Frontal cortex (tissue), 4 donors: ENCODE measurements at places on chromosomes 7 and 10.
A peak's percentile ranks its signal among the peaks of the same experiment; 100 is the strongest.

GRCh38 chr7:157846271-157846670 lies 509.5 kb downstream of the DNAJB6 start:
- no peak for DNase-seq

DNA sequence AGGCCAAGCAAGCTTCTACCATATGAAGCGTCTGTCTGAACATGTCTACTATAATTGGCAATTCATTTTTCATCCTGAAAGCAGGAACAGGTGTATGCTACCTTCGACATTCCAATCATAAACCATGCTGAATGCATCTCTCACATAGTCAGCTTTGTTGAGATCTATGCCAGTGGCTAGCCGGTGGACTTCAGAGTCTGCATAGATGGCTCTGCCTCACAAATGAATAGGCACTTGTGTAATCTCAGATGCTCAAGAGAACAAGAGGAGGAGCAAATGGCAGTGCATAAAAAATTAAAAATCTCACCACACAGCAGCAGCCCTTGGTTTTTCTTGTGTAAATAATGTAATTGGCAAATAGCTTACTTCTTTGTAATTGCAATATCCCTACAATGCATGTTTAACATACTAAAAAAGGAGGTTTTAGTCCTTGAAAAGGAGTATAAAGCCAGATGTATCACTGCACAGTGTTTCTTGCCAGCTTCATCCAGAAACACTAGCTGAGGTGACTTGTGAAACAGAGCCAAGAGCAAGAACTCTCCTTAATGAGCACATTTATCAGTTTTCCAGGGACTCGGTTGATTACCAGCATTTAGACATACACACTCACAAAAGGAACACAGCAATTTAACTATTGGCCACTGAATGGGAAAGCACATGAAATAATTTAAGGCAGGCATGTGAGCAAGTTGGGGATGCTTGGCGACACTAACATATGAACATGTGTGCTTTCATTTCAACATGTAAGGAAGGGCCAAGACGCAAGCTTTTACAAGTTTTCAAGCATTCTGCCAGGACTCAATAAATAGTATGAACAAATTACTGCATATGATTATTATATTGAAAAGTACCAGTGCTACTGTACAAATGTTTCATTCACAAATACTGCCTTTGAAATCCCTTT lies 249.9 kb upstream of the PLXNA4 start:
- DNase-seq, result peak; percentile 13

- DNase-seq, result no peak
These were observed 19.0 kb upstream of the CFAP46 start for GRCh38 chr10:132961420-132961786.

DNA sequence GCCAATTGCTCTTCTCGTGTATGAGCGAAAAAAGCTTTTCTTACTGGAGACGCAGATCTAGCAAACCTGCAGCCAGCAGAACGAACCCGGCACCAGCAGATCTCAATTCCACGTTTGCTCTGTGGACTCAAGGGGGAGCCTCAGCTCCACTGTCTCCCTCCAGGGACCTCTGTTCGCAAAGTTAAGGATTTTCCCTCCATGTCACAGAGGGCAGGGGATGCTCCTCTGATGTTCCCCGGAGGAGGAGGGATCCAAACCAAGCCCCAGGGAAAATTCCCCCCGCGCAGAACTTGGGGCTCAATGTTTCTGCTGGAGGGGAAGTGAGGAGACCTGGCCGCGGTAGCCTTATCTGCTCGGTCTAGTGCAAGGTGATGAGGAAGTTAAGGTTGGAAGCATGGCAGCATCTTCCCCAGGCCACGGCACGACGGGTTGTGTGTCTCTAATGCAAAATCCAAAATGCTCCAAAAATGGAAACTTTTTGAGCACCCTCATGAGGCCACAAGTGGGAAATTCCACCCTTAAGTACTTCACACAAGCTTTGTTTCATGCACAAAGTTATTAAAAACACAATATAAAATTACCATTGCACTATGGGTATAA lies 9.0 kb downstream of the IQCE start:
- peak; percentile 61 for DNase-seq

DNA sequence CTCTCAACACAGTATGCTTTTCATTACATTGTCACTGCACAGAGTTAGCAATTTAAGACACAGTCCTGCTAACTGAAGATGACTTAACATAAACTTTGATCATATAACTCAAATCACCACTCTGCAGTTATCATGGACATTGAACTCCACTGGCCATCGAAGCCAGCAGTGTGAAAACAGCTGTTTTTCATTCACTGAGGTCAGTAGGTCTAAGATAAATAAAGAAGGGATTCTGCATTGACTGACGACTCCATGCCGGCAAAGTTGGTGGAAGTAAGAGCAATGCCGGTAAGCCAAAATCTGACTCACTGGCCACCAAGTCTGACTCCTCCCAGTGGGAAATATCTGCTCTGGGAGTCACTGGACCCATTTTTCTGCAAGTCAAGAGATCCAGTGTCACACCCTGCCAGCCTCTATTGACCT lies 449.9 kb upstream of the ANKRD30A start:
- DNase-seq, result no peak

DNA sequence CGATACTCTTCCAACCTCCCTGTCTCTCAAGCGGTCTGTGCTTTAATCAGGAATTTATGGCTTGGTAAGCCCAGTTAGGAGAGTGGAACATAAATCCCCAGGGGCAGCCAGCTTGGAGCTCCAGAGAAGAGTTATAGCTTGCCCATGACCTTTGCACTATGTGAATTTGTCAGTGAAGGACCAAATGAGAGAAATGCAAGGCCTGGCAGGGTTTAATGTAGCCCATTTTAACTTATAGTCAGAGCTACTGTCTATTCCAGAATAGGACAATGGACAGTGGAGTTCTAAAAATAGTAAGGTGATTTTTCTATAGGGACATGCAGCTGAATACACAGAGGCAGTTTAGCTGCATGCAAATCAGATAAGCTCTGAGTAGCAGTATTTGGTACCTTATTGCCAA lies 142.6 kb upstream of the CAV2 start:
- DNase-seq, result no peak

GRCh38 chr10:30774261-30774660 lies 144.7 kb upstream of the LYZL2 start:
- DNase-seq, result no peak

- peak; percentile 44 for DNase-seq
These were observed 45.5 kb downstream of the VOPP1 start for GRCh38 chr7:55526770-55527169.

GRCh38 chr7:35725280-35725680 lies 30.3 kb upstream of the HERPUD2 start:
- no peak for DNase-seq

DNA sequence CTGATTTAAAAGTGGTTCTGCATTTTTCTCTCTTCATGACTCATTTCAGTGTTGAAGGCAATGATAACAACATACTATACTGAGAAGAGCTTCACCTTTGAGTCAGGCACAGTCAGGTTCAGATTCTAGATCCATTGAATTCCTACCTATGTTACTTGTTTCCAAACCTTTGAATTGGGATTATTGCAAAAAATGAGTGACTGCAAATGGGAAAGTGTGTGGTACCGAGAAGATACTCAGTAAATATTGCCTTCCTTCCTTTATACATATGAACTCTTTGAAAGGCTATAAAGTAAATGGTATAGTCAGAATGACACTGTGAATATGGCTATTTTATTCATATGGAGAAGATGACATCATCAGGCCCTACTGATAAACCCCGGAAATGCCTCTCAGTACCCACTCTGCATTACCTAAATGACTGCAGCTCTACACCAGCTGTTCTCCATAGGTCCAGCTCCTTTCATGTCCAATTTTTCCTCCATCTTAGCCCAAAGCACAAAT lies 66.7 kb upstream of the FGL2 start:
- DNase-seq, result no peak

DNA sequence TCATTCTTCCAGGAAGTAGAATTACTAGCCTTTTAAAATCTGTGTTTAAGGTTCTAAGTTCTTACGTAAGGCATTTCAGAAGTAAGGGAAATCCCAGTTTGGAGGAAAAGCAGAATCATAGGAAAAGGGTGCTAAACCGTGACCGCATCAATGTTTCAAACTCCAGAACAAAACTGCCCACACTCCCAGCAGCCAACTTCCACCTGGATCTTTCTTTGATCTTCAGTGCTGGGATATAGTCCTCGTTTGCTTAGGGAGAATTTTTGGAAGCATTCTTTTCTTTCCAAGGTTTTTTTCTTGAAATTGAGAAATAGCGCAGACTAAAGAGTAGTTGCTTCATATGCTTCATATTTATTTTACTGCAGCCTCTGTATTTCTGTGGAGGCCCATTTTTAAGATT lies 8.9 kb downstream of the PROSER2 start:
- no peak for DNase-seq

DNA sequence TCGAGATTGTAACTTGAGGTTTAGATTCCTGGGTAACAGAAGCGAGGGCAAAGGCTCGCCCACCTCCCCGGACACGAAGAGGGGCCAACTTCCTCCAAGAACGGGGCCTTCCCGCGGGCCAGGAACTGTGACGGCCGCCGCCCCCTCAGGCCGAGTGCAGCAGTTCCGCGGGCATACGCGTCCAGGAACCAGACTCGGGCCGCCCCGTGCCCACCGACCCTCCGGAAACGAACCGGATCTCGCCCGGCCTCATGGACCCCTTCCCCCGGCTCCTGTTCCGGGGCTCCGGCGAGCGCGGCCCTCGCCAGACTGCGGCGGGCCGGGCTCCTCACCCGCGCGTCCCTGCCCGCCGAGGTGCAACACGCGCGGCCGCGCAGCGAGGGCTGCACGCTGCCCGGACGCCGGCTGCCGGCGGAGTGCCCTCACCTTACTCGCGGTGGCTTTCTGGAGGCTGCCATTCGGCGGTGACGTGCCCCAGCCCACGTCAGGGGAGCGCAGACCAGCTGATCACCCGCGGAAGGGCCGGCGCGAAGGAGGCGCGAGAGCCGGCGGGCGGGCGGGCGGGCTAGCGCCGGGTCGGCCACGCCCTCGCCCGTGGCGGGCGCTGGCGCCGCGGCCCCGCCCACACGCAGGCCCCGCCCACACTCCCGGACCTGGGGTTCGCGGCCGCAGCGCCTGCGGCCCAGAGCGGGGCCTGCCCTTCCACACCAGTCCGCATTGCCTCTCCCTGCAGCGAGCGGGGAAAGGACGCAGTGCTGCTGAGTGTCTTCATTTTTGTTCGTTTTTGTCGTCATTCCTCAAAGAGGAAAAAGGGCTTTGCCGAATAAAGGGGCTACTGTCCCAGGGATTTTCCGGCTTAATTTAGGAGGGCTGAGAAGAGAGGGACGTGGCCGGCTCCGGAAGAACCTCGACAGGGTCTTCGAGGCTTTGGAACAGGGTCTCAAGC lies at the start of gene XPNPEP1:
Gene XPNPEP1 (minus strand): TSS at position 536 of the 946 bp plus-strand sequence. CDS start 78 bp downstream, at position 458.
- peak; percentile 95 for DNase-seq

- DNase-seq, result no peak
These were observed 145.2 kb downstream of the FRMD4A start for GRCh38 chr10:14185316-14186045.

DNA sequence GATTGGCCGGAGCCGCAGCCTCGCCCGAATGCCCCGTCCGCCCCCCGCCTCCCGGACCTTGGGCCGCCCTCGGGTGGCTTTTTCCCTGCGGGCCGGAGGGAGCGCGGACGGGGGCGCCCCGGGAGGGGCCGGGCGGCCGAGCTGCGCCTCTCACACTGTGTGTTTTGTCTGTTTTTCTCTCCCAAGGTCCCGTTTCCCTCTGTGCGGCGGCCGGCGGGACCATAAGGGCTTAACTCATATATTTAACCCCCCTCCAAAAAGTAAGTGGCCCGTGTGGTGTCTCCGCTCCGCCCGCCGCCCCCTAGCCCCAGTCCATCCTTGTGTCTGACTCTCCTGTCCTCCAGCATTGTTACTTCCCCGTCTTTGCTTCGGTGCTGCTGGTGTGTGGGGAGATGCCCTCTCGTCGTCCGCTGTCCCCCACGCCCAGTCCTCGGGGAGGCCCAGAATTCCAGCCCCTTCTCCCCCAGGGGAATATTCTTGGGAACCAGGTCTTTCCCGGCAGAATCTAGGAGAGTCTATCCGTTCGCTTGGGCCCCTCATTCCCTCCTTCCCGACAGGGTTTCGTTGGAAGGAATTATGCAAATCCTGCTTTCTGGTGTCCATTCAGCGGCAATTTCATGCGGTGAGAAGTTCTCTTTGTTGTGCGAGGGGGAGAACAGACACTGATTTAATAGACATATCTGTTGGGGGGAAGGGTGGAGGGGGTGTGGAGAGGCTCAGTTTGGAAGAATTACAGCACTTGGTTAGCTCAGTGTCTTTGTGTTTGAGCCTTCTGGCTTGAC lies 1.3 kb downstream of the LCOR start:
- DNase-seq, result peak; percentile 42

DNA sequence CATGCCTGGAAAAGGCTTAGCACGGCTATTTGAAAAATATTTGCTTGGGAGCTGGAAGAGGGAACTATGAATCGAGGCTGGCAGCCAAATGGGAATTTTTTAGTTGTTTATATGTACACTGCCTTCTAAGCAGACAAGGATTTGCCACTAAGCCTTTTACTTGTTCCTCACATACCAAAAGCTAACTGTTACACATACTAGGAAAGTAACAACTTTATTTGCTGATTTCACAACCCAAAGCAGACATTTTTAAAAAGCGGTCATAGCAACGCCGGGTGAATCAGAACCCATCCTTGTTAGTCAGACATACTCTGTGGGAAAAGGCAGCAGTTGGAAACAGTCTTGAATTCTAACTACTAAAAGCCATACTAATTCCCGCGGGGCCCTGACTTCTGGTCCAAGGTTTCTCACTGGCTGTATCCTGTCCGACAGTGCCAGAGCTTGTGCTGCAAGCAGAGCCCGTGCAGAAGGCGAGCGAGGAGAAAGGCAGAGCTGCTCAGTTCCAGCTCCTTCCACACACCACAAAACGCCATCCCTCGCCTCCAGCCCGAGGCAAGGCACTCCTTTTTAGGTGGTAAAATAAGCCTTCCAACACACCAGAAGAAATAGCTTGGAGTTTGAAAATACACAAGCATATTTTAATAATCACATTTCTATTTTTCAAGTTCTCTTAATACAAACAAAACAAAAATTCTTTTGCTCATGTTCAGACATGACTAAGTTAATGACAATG lies 89.2 kb downstream of the RNF216 start:
- no peak for DNase-seq

DNA sequence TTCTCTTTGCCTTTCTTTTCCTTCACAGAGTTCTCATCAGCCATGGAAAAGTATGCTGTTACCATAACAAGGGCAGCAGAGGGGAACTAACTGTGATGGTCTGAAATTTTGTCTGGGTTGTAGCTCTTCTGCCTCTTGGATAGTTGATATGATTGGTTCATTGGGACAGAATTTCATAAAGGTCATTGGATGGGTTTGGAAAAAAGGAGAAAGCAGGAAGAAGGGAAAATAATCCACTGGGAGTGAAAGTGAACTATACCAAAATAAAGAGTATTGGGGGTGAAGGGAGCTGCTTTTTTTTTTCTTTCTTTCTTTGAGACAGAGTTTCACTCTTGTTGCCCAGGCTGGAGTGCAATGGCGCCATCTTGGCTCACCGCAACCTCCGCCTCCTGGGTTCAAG lies 5.8 kb downstream of the EIF4EBP2 start:
- no peak for DNase-seq
